Aorta (tissue), 5 donors: ENCODE measurements at places on chromosomes 5 and 9.

- no peak for DNase-seq
These were observed 149.7 kb downstream of the ESM1 start for GRCh38 chr5:54835647-54836046.

GRCh38 chr9:132141948-132142594 is 19.8 kb upstream of the NTNG2 start:
- DNase-seq = peak; percentile 5

DNA sequence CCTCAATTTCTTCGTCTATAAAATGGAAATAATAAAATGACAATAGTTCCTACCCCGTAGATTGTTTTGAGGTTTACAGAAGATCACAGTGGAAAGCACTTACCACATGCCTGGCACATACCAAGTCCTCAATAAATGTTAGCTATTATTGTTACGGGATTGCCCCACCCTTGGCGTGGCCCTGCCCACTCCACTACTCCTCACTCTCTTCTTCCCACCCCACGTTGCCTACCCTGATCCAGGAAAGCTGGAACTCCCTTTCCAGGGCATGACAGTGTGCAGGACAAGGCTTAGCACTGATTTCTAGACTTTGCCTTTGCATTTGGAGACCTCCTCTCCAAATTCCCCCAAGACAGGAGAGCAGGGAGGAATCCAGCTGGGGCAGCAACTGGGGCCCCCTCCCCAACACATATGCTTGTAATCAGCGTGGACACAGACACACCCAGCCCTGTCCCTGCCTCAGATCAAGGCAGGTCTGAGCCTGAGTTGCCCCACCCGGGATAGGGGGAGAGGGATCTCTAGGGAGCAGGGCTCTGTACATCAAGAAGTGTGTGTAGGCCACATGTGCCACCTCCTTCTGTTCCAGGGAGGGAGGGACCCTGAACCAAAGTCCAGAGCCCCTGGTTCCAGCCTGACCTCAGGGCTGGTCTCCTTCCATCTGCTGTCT is 6.7 kb downstream of the SLC4A9 start:
- DNase-seq = no peak

GRCh38 chr9:8348756-8349155 is 549.2 kb upstream of the DMAC1 start:
- DNase-seq = no peak

DNA sequence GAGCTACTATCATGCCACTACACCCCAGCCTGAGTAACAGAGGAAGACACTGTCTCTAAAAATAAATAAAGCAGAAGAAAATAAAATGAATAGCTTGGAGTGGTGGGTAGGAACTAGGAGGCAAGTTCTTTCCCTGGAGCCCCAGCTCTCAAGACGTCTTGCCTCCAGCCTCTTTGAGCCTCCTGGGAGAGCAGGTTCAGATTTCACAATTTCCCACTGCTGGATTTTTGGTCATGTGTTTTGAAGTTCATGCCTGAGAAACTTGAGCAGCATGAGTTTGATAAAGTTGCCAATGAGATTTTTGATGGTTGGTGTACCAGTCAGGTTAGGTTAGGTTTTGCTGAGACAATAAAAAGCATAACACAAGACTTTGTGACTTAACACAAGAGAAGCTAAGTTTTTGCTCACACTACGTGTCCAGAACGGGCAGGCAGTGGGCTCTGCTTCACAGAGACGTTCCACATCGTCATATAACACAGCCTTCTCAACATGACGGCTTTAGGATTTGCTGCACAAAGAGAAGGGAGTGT is 4.1 kb upstream of the CCDC69 start:
- DNase-seq = no peak

DNA sequence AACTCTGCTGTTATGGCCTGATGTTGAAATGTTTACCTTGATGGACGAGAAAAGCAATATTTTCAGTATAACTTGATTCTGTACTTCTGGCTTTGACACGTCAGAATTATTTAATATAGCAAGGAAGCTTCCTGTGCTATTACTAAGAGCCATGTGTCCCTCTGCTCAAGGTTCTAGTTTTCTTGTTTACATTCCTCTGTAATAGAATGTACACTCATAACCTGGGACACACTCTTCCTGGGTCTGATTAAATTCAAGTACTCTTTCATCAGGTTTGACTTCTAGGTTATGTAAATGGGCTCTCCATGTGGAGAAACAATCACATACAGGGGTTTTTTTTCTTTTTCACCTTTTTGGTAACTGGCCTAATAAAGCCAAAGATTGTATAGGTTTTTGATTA is 33.1 kb downstream of the GTF3C4 start:
- DNase-seq = no peak

GRCh38 chr5:96780626-96781025 is 27.1 kb downstream of the ERAP1 start:
- DNase-seq = no peak

DNA sequence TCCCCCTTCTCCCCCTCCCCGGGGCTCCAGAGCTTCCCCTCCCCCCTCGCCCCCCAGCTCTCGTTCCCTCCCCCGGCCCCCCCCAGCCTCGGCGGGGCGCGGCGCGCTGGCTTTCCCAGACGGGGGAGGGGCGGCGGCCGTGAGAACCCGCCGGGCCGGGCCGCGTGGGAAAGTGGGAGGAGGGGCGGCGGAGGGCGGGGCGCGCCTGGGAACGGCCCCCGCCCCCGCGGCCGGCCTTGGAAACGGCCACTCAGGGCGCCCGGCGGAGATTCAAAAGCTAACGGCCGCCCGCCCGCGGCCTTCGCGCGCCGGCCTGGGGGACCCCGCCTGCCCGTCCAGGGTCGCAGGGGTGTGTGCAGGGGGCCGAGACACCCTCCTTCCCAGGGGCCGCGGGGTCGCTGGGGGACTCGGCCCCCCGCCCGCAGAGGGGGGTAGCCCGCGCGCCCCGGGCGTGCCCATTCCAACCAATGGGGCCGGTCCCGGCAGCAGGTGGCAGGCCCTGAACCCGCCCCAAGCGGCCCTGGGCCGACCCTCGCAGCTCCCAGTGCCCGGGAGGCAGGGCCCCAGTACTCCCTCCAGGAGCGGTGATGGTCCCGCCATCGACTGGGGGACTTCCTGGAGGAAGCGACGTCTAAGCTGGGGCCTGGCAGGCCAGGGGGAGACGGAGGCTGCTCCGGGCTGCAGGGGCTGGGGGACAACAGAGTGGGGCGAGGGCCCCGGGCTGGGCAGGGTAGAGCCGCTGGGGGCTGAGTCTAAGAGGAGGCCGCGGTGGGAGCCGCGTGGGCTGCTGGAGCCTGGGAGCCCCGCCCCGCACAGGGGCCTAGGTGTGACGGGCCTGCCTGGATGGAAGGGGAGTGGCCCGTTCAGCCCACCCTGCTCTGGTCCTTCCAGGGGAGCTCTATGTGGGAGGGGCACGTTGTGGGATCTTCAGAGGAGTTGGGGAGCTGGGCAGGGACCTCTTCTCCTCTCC is 14.2 kb upstream of the NRARP start:
- peak; percentile 86 for DNase-seq

DNA sequence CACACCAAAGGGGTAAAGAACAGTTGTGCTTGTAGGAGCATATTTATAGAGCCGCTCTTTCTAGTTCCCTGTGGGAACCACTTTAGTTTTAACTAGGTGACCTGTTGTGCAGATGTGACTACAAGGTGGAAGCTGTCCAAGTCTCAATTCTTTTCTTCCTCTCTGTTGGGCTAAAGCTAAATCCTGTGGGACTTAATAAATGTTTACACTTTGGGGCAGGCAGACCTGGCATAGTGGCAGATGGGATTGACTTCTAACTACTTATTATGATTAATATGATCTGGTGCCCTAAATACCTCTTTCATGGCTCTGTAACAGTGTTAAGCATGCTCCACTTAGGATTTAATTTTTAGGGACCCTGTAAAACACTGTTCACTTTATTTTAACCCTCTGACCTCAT is 265.3 kb downstream of the KCTD16 start:
- no peak for DNase-seq

DNA sequence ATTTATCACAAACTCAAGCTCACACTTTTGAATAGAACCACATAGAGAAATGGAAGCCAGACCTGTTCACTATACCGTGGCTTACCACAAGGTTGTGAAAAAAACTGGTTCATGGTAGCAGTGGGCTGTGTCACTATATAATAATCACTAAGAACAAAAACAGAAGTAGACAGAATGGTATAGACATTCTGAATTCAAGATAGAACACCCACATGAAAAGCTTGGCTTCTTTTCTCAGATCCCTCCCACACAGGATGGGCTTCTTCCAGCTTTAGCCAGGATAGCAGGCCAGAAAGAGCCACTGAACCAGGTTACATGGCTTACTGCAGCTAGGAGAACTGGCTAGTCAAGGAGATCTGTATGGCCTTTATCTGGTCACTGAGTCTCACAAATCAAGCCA is 6.1 kb upstream of the NRG2 start:
- no peak for DNase-seq

GRCh38 chr9:123034881-123035510 is 1.5 kb downstream of the GPR21 start:
- no peak for DNase-seq

- peak; percentile 24 for DNase-seq
These were observed 21.2 kb upstream of the RNU6ATAC start for GRCh38 chr9:134185536-134186011.
